ENCODE measurements at places on chromosomes 7 and 10.

GRCh38 chr10:74799721-74800221 lies 26.6 kb upstream of the KAT6B start:
- DNase-seq: no peak

DNA sequence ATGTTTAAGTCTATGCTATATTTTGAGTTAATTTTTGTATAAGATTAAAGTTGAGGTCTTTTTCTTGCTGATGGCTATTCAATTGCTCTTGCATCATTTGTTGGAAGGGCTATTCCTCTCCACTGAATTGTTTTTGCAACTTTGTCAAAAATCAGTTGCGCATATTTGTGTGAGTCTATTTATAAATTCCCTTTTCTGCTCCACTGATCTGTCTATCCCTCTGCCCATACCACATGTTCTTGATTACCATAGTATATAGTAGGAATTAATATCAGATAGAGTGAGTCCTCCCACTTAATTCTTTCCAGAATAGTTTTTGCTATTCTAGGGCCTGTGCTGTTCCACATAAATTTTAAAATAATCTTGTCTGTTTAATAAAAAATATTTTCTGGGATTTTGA lies 152.4 kb upstream of the ADCY1 start:
- DNase-seq: no peak

GRCh38 chr7:66211429-66211828 lies 6.3 kb downstream of the TPST1 start:
- no peak for DNase-seq

DNA sequence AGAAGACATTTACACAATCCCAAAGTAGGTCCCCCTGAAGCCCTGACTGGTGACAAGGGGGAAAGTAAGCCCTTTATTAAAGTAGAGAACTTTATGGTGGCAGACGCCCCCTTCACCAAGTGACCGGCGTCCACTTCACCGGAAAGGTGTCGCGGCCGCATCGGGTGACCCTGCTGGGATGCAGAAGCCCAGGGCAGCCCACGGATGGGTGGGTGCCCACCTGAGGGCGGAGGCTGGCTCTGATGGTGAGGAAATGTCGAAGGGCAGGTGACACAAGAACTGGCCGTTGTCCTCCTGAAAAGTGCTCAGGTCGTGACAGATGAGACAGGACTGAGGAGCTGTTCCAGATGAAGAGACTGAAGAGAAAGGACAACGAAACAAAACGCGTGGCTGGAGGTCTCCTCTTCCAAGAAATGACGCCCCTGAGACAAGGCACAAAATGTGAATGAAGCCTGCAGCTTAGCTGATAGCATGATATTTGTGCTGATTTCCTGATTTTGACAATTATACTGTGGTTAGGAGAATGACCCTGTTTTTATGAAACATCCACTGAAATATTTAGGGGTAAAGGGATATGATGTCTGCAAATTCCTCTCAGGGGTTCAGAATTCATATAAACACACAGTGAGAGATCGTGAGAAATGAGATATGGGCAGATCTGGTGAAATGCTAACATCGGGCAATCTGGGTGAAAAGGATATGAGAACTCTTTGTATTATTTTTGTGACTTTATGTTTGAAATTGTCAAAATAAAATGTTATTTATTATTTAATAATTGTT lies 123.9 kb downstream of the PRKAG2 start:
- DNase-seq: no peak

DNA sequence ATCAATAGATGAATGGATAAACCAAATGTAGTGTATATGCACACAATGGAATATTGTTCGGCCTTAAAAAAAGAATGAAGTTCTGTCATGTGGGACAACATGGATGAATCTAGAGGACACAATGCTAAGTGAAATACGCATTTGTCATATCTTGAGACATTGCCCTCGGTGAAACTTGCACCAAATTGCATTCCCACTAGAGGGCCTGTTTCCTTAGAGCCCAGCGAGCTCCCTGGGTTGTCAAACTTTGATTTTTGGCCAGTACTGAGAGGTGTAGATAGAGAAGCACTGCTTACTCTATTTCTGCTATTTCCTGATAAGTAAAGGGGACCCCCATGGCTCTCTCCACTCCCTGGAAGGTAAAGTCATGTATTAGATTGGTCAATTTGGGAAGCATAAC lies 157.1 kb downstream of the GPAM start:
- DNase-seq: no peak

DNA sequence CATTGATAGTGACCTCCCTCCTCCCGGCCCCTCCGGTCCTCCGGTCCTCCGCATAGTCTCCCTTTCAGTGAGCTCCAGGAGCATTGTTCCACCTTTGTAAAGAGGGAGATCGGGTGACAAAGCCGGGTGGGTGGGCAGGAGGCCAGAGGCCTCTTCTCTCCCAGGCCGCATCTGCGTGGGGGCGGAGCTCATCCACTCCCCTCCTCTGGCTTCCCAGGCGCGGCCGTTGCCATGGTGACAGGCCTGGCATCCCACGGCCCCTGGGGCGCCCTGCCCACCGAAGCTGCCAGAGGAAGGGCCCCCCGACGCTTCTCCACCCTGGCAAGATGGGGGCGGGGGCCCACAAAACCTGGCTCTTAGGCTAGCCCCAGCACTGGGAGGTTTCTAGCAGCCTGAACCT lies 4.4 kb upstream of the FZD9 start:
- no peak for DNase-seq
